Muscle of arm (tissue), 14 donors: ENCODE measurements at places on chromosomes 3 and 15.

- DNase-seq = no peak
Observed at GRCh38 chr15:79025201-79025600, 65.4 kb downstream of the RASGRF1 start.

DNA sequence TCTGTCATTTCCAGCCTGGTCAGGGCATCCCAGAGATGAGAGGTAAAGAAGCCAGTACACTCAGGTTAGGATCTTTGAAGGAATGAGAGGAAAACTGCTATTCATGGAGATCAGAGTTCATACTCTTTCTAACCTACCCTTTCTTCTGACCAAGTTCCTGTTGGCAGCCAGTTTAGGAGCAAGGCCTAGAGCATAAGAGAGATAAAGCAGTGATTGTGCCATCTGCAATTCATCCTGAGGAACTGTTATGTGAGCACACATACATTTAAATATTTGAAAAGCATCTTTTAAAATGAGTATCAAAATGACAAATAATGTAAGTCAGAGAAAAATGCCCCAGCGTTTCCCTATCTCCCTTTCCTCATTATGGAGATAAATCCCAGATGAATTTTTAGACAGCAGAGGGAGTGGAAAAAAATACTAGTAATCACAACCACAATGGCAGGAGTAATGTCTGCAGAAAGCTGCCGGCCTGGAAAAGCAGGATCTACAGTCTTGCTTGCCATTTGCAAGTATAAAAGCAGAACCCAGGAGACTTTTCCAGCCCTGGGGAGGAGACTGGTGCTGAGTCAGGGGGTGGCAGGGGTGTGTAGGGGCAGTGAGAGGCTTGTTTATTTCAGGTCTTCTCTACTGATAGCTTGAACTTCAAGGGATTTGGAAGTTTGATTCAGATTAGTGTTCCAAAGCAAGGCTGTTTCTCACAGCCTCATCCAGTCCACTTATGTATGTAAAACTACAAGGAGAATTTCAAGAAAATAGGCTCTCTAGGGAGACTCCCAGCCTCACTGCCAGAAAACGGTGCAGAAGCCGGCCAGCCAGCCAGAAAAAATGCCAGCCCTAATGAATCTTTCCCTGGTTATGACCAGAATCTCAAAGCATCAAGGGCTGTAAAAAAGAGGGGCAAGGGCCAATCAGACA is 1052.4 kb downstream of the TUSC7 start:
- no peak for DNase-seq

DNA sequence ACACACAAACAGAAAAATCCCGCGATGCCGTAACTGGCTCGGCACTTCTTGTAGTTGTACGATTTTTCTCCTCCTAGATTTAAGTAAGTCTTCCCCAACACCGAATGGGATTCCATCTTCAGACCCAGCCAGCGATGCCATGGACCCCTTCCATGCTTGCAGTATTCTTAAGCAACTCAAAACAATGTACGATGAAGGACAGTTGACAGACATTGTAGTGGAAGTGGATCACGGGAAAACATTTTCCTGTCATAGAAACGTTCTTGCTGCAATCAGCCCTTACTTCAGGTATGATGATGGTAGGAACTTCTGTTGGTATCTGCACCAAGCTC is 763 bp downstream of the KBTBD8 start:
- DNase-seq = no peak

DNA sequence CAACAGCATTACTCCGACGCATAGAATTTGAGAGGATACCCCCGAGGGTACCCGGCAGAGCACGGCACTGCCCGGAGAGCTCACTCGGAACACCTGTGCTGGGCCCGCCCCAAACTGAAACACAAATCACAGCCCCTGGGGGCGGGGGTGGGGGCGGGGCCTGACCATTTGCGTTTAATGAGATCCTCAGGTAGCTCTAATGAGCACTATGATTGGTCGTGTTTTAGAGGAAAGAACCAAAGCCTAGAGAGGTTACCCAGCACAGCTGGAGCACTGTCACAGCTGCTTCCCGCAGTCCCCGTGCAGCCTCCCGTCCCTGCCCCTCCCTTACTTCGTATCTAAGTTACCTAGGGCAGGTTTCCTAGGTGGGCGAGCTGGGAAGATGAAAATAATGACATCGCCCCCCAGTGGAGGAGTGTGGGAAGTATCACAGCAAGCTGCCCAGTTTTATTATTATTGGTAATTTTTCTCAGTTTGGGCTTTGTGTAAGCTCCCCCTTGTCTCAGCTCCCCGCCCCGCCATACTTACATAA is 187.1 kb downstream of the PDE8A start:
- no peak for DNase-seq

- no peak for DNase-seq
Observed at GRCh38 chr15:101492766-101493692, 3.5 kb upstream of the PCSK6 start.

DNA sequence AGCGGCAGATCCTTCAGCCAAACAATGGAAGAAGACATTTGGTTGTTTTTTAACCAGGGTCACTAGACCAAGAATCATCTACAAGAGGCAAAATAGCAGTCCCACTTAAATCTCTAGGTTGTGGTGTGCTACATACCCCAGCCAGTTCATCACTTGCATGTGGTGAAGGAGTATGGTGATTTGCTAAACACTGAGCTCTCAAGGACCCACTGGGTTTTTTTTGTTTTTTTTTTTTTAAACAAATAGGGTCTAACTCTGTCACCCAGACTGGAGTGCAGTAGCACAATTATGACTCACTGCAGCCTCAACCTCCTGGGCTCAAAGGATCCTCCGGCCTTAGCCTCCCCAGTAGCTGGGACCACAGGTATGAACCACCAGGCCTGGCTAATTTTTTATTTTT is 508.0 kb downstream of the FOXP1 start:
- DNase-seq = no peak

DNA sequence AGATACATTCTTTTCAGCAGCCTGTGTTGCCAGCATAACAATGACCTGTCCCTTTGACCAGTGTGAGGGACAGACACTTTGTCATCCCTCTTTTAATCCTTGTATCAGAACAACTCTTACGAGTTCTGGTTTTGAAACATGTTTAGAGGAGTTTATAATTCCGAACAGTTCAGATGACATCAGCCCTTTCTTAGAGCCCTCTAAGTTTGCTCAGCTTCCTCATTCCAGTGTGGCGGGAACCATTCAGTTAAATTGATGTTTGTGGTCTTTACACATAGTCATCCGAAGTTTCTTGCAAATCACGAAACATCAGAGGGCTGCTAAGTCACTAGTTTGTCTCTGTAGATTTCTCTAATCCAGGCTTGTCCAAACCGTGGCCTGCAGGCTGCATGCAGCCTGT is 102.5 kb downstream of the AKAP13 start:
- DNase-seq = no peak

DNA sequence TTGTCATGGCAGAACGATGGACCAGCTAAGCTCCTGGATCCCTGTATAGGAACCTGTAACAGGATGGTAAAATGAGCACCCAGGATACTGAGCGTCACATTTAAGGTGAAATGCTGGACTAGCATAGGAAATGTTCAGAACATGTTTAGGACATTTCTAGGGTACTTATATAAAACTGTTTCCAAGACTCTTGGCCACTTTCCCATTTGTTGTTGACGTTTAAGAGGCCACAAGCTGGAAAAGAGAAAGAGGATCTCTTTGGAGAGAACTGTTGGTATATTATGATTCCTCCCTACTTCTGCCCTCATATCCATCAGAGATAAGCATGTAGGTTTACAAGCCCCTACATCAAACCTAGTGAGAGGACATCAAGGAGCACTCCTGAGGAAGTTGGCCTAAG is 57.5 kb downstream of the SCN11A start:
- DNase-seq = no peak

DNA sequence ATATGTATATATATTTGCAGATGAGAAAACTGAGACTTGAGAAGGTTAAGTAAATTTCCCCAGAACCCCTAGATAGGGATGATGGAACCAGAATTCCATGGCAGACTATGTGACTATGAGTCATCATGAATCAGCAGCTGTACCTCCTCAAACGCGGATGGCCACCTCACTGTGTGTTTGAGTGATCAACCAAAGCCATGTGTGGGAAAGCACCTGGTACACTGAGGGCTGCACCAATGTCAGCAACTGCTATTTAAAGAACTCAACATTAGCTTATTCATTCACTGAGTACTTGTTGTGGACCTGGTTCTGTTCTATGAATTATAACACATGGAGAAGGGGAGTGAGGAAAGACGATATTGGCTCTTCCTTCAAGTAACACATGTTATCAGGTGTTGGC is 377.0 kb downstream of the GAP43 start:
- no peak for DNase-seq

DNA sequence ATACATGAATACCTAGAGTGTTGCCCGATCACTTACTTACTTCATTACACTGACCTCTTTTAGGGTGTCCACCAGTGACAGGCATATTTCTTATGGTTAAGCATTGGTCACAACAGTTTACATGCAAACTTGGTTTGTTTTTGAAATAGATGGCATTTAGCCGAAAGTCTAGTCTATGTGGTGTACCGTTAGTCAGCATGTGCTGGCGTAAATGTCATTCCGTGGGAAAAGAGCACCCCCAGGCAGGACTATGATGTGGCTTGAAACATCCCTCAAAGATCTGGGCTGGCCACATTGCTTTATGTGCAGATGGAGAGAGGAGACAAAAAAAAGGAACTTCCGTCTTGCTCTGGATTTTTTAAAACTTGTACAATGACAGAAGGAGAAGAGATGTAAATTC is 357.0 kb upstream of the ICE2 start:
- no peak for DNase-seq

- no peak for DNase-seq
Observed at GRCh38 chr3:137242836-137243400, 285.1 kb downstream of the IL20RB start.
